ENCODE measurements at places on chromosomes 1 and 21. TPM values are rescaled to one million over a fixed set of nuclear protein-coding genes. Genes with fewer than 3 reads are reported as not detected.

The ASAP3 gene
- total RNA-seq: 9.7 TPM

The CEPT1 gene
- total RNA-seq: 61.0 TPM

The MEF2D gene
- total RNA-seq: 10.0 TPM

The ITLN2 gene
- total RNA-seq: not detected

The CRB1 gene
- total RNA-seq: 58.2 TPM

The RAB42 gene
- 1.9 TPM for total RNA-seq

The AADACL4 gene
- total RNA-seq: not detected

The IL22RA1 gene
- total RNA-seq: not detected

The SELL gene
- total RNA-seq: 0.31 TPM

The NCMAP gene
- total RNA-seq: not detected

The LRRC3 gene
- 13.5 TPM for total RNA-seq

The B4GALT2 gene
- 82.0 TPM for total RNA-seq

The KRTAP15-1 gene
- total RNA-seq: not detected

The LCE1D gene
- not detected for total RNA-seq

The MIXL1 gene
- total RNA-seq: not detected

The SLC35F3 gene
- total RNA-seq: 1.9 TPM

The ZNF124 gene
- total RNA-seq: 270 TPM

The DCDC2B gene
- total RNA-seq: not detected

The AMY2A gene
- total RNA-seq: not detected

The GIPC2 gene
- total RNA-seq: 0.31 TPM

The PADI2 gene
- 1.6 TPM for total RNA-seq

The KCNE2 gene
- total RNA-seq: not detected

The BCL2L15 gene
- 3.8 TPM for total RNA-seq

The VTCN1 gene
- total RNA-seq: 0.31 TPM

The DUSP12 gene
- 104 TPM for total RNA-seq

The SLC25A33 gene
- total RNA-seq: 6.9 TPM

The HAPLN2 gene
- total RNA-seq: 1.3 TPM

The CCDC30 gene
- 23.5 TPM for total RNA-seq

The RGS4 gene
- 2.2 TPM for total RNA-seq

The TBX15 gene
- total RNA-seq: 0.31 TPM

The KIF14 gene
- 3.8 TPM for total RNA-seq

The RNF223 gene
- total RNA-seq: not detected

The ST6GALNAC3 gene
- total RNA-seq: 16.3 TPM

The HEYL gene
- total RNA-seq: 0.63 TPM

The ORC1 gene
- total RNA-seq: 2.2 TPM

The TNNT2 gene
- total RNA-seq: not detected

The PKLR gene
- not detected for total RNA-seq

The C4BPA gene
- not detected for total RNA-seq

The NEGR1 gene
- 34.7 TPM for total RNA-seq

The TMEM234 gene
- 29.4 TPM for total RNA-seq

The CCDC27 gene
- total RNA-seq: not detected

The ADGRL4 gene
- total RNA-seq: 3.1 TPM
